GM12878 (cell line): ENCODE measurements at places on chromosomes 6 and 20. TPM values are rescaled to one million over a fixed set of nuclear protein-coding genes. Genes with fewer than 3 reads are reported as not detected.

COL19A1 gene
- 4.4 and 5.6 TPM in 2 replicates for total RNA-seq

OSBPL2 gene
- total RNA-seq: 22.3 and 24.1 TPM in 2 replicates

MAN1A1 gene
- 25.3 and 26.8 TPM in 2 replicates for total RNA-seq

SLC44A4 gene
- 0.18 and 0.56 TPM in 2 replicates for total RNA-seq

- DNase-seq: no peak
- H3K27me3 ChIP-seq: no peaks in the 10 kb centered on the region
- no peak overlapping the region for H3K27ac ChIP-seq
- no peaks in the 10 kb centered on the region for H3K36me3 ChIP-seq
- H3K4me3 ChIP-seq: no peak overlapping the region
- no peaks in the 10 kb centered on the region for H3K4me1 ChIP-seq
These were observed 42.6 kb upstream of the PHACTR3 start for GRCh38 chr20:59561614-59562277.

DNA sequence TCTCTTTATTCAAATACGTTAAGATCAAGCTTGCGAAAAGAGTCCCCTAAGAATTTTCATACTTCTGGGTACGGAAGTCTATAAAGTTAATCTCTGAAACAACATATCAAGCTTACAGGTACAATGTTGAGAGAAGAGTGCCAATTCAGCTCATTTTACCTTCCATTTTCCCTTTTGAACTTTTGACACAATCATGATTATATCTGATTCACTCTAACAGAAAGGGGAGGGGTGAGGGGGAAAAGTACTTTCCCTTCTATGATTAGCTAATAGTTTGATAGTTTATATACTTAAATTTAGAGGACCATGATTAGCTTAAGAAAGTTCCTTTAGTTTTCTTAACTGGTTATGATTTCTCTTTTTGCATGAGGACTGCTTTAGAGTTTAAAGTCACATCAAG lies 33.5 kb downstream of the SNX3 start:
- no peak overlapping the region for H3K4me3 ChIP-seq
- no peaks in the 10 kb centered on the region for H3K27me3 ChIP-seq
- DNase-seq: no peak
- H3K4me1 ChIP-seq: no peaks in the 10 kb centered on the region

DNA sequence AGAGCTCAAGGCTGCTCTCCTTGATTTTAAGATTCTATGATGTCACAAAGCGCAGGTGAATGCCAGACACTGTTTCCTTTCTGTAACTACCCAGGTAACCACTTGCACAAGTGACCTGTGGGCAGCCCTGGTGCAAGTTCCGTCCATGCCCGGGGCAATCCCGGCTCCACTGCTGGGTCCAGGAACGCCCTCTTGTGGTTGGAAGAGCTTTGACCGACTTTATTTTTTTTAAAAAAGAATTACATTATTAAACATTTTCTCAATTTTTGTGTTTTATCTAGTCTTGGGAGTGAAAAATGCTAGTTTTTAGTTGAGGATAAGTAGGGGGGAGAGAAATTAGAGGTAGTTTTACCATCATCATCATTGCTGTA lies 695.2 kb downstream of the QKI start:
- no peak for DNase-seq
- no peaks in the 10 kb centered on the region for H3K27me3 ChIP-seq
- no peak overlapping the region for H3K4me3 ChIP-seq
- H3K4me1 ChIP-seq: no peaks in the 10 kb centered on the region

DNA sequence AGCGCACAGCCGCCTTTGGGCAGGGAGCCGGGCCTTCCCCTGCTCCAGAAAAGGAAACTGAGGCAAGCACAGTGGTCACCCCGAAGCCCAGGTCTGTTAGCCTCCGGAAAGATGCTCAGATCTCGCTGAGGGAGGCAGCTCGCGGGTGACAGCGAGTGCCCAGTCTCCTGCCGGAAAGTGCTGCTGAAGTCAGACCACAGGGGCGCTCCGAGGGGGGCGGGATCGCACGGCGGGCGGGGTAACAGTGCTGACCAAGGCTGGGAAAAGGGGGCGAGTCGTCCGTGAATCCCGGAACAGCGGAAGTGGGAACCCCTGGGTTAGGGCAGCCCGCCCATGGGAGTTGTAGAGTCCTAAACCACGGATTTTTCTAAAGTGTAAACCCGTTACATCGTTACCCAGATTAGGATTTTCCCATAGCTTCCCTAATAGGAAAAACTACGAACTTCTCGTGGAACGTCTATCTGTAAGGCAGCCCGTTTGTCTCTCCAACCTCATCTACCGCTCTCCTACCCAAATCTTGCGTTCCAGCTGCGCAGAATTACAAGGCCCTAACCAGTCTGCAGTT lies 504 bp downstream of the VPS16 start:
- no peak for DNase-seq
- peaks cover 14% of the 10 kb centered on the region for H3K4me1 ChIP-seq
- H3K27me3 ChIP-seq: no peaks in the 10 kb centered on the region
- peak overlapping the region; percentile 99 for H3K4me3 ChIP-seq

- no peaks in the 10 kb centered on the region for H3K27me3 ChIP-seq
- no peak overlapping the region for H3K27ac ChIP-seq
- no peaks in the 10 kb centered on the region for H3K36me3 ChIP-seq
- DNase-seq: no peak
- H3K4me1 ChIP-seq: no peaks in the 10 kb centered on the region
These were observed 262.2 kb upstream of the SULF2 start for GRCh38 chr20:48047447-48047846.

DNA sequence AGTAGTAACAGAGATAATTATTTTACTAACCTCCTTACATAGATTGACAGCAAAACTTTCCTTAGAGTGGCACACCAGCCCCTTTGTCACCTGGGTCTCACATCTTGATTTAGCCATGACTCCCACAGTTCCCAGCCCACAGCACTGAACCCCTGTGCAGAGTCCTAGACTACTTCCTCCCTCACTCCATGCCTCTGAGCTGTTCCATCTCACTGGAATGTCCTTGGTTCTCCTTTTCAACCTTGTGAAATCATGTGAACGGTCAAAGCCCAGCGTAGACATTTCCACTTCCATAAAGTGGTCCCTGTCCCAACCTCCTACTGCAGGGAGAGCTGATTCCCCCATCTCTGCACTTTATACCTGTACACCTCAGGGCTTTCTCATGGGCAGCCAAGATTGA lies 19.7 kb downstream of the CGA start:
- H3K27me3 ChIP-seq: no peaks in the 10 kb centered on the region
- DNase-seq: no peak
- no peaks in the 10 kb centered on the region for H3K36me3 ChIP-seq
- no peaks in the 10 kb centered on the region for H3K4me1 ChIP-seq
- H3K27ac ChIP-seq: no peak overlapping the region
- no peak overlapping the region for H3K4me3 ChIP-seq

- H3K4me1 ChIP-seq: no peaks in the 10 kb centered on the region
- H3K4me3 ChIP-seq: no peak overlapping the region
- no peak for DNase-seq
- no peaks in the 10 kb centered on the region for H3K27me3 ChIP-seq
These were observed 673.8 kb upstream of the CITED2 start for GRCh38 chr6:140048202-140048790.
